SW 1271 (cell line): ENCODE measurements at places on chromosomes 4 and X.

DNA sequence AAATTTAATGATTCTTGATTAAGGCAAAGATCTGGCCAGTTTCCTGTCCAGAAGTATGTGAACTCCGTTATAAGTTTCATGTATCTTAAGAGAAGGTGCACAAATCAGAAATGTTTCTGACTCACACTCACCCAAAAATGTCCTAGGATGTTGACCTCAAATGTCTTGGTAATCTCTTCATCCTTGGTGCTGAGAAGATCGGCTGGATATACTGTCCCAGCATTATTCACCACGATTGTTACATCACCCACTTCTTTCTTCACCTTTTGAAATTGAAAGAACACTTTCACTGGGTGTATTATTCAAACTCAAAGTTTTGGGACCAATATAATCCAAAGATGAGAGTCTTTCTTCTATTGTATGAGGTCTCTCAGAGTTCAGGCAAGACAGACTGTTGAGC lies 5.7 kb downstream of the HSD17B13 start:
- no peak for DNase-seq

DNA sequence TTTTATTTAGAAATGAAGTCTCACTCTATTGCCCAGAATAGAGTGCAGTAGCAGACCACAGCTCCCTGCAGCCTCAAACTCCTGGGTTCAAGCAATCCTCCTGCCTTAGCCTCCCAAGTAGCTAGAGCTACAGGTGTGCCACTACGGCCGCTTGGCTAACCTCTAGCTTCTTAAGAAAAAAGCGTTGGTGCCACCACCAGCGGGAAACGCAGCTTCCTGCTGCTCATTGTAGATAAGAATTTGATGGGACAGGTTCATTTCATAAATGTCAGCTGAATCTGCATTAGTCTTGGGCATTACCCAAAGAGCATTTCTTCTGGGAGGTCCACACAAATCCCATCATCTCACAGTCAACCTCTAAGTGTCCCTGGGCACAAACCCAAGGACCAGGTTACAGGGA lies 33.2 kb upstream of the NAP1L5 start:
- DNase-seq = no peak

GRCh38 chr4:137363496-137363895 lies 168.8 kb downstream of the PCDH18 start:
- no peak for DNase-seq

- no peak for DNase-seq
Observed at GRCh38 chr4:80014531-80014930, 58.5 kb downstream of the ANTXR2 start.

DNA sequence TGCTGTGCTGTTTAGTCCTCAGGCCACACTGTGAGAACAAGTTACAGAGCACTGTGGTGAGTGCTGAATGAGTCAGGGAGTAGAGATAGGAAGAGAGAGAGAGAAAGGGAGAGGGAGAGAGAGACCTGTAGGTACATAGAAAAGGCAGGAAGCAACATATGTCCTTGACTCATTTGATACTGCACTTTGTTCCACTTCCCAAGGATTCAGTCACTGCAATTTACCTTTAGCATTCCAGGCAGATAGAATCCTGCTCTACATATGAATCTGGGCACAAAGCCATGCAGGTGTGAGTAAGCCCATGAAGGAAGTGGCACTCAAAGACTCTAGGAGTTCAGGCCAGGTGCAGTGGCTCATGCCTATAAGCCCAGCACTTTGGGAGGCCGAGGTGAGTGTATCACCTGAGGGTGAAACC lies 1.0 kb upstream of the DAPP1 start:
- no peak for DNase-seq

DNA sequence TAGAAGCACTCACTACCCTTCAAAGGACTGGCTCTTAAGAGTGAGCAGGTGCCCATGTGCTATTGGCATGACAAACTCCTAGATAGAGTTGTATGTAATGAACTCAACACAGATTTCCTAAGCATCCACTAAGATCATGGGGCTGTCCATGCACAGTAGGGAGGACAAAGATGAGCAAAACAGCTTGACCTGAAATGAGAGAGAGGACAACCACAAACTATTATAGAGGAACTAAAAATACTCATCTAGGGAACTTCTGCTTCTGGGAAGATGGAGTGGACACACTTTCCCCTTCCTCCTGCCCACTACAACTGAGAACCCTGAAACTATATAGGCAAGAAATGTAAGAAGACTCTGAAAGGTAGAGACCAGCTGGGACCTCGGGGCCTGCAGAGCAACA lies 20.8 kb upstream of the TMEM128 start:
- DNase-seq = no peak

GRCh38 chr4:113614414-113614813 lies 147.1 kb downstream of the CAMK2D start:
- DNase-seq = no peak

DNA sequence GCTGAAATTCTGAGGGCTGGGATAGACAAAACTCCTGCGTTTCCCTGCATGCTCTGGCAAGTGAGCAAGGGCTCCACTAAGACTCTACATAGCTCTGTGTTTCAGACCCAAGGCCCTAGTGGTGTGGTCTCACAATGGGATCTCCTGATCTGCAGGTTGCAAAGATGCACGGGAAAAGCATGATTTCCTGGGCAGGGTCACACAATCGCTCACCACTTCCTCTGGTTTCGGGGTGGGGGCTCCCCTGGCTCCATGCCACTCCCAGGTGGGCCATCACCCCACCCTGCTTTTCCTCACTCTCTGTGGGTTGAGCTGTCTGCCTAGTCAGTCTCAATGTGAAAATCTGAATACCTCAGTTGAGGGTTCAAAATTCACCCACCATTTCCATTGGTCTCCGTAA lies 111.5 kb downstream of the KLF8 start:
- DNase-seq = no peak

- no peak for DNase-seq
Observed at GRCh38 chr4:89410687-89411086, 103.1 kb upstream of the GPRIN3 start.

GRCh38 chr4:1842993-1843448 lies 12.9 kb downstream of the LETM1 start:
- DNase-seq = no peak

GRCh38 chrX:65993332-65993731 lies 46.5 kb downstream of the VSIG4 start:
- DNase-seq = no peak

DNA sequence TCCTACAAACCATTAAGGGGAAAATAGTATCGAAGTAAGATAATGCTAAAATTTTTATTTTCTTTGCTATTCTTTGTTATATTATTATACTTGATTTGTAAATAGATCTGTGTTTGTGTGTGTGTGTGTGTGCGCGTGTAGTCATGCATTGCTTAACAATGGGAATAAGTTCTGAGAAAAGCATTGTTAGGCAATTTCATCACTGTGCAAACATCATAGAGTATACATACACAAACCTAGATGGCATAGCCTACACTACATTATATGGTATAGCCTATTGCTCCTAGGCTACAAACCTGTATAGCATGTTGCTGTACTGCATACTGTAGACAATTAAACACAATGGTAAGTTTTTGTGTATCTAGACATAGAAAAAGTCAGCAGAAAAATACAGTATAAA lies 17.1 kb downstream of the MTTP start:
- DNase-seq = no peak

- DNase-seq = no peak
Observed at GRCh38 chrX:100720301-100720700, 11.6 kb downstream of the SYTL4 start.

- DNase-seq = no peak
Observed at GRCh38 chr4:141352331-141352730, 131.6 kb downstream of the ZNF330 start.

DNA sequence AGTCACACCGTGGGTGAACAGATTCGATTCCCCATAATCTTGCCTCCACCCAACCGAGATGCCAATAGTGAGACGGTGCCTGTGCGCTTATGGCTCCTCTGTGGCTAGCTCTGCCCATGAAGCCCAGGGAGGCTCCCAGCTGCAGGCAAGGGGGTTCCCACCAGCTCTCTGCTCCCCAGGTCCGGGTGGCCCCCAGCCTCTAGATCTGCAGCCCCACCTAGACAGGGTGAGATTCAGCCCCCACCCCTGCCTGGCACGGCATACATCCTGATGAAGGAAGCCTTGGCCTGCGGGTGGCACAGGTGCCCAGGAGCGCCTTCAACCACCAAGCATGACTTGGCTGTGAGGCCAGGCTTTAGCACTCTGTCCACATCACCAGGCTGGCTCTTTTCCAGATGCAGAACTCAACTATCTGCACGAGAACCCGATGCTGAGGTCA lies 40.6 kb downstream of the WDR1 start:
- no peak for DNase-seq

DNA sequence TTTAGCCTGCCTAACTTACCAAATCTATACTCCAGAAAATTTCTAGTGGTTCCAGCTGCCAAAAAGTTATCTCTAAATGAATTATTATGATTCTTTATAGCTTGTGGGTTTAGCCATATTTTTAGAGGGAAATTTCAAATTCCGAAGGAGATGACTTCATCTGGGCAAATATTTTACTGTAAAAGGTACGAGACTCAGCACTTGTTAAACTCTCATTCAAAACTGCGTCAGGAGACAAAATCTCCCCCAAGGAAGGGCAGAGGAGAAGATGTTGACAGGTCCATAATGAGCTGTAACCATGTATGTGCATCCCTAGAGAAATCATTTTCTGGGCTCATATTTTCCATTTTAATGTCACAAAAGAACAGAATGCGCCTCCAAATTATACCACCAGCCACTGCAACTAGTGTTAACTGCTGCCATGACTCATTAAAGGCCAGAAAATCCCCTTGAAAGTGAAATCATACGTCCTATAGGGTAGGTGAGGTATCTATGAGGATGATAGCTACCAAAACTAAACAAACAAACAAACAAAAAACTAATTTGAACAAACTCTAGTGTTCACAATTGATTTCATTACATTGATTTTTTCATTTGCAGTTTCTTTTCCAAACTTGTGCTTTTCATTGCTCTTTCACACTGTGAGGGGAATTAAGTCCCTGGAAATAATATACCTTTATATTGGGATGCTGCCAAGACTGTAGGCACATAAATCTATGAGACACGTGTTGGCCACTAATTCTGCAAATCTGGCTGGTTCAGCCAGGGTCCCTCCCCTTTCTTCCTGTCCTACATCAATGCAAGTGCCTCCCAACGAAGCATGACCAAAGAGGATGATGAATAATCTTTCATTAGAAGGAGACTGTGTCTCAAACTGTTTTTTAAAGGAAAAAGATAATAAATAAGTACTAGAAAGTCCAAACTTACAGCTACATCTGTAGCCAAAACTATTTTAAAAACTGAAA lies 85.8 kb downstream of the ARHGAP6 start:
- no peak for DNase-seq

- DNase-seq = peak; percentile 44
Observed at GRCh38 chr4:140149846-140150635, 3.9 kb downstream of the MAML3 start.

DNA sequence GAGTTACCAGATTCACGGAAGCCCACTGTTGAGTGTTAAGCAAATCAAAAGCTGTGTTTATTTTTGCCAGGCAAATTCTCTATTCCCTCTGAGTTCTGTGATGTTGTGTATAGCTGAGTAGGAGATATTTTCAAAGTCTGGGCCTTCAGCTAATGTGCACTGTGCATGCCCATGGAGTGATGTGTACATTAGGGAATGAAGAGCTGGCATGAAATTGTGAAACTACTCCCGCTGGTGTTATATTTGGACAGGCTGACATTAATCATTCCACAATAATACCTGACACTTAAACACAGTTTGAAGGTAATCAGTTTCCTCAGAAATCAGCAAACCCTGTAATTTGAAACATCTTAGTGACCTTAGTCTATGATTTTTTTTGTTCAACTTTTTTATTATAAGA lies 88.1 kb upstream of the MBNL3 start:
- DNase-seq = no peak

DNA sequence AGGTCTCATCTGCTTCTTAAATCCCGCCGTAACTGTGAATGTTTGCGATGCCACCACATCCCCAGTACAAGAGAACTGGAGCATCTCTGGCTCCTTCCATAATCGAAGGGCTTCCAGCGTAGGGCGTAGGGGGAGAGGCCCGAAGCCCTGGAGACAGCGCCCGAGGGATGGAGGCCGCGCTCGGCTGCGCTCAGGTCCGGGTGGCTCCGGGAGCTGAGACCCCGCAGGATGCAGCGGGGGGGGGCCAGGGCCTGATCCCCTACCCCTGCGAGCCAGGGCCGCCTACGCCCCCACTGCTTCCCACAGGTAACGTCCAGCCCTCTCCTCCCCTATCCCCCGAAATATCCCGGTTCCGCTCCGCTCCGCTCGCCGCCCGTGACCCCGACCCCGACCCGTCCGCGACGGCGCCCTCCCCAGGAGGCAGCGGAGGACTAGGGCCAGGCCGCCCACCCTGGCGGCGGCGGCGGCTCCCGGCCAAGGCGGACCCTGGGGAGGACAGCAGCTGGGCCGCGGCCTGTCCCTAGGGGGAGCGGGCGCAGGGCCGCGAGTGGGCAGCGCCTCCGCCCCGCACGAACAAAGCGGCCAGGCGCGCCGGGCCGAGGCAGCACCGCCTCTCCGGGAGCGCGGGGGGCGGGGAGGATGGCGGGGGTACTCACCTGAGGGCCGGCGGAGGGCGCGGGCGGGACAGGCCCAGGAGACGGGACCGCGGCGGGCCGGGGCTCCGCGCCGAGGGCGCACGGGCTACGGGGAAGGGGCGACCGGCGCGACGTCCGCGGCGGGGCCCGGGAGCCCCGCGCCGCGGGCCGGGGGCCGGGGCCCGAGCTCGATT lies 723 bp downstream of the WDFY3 start:
- DNase-seq = peak; percentile 15

- no peak for DNase-seq
Observed at GRCh38 chrX:130594453-130594916, 192.7 kb downstream of the RBMX2 start.

DNA sequence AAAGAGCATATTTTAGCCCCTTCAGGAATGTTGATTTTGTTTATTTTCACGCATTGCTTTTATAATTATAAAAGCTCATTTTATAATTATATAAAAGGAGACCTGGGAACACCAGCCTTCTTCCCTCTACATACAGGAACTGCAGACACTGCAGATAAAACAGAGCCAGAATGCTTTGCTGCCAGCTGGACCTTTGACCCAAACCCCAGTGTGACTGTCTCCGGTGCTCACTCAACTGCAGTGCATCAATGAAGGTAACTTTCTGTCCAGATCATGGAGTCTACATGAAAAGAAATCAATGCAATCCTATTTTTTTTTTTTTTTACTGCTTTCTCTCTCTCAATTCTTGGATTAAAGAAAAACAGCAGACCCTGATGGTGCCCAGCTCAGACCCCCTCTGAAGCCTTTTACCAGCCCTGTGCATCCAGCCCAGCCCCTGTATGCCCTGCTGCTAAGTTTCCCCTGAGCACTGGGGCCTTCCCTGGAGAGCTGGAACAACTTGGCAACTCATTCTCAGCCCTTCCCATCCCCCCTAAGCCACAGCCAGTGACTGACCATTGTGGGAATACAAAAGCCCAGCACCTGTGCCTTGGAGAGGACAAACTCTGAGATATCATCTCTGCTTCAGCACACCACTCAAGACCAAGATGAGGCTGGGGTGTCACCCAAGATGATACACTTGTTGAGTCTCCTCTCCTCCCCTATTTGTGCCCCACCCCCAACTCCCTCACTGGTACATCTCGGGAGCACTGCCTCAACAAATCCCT lies 182.1 kb downstream of the EVC2 start:
- no peak for DNase-seq

GRCh38 chr4:172514801-172515200 lies 653.8 kb upstream of the GALNT7 start:
- DNase-seq = no peak

- DNase-seq = peak; percentile 17
Observed at GRCh38 chr4:42048394-42048793, 58.1 kb downstream of the SLC30A9 start.

- DNase-seq = no peak
Observed at GRCh38 chrX:120334151-120334550, 22.9 kb upstream of the TMEM255A start.
